ENCODE measurements at places on chromosomes 6 and 20.

DNA sequence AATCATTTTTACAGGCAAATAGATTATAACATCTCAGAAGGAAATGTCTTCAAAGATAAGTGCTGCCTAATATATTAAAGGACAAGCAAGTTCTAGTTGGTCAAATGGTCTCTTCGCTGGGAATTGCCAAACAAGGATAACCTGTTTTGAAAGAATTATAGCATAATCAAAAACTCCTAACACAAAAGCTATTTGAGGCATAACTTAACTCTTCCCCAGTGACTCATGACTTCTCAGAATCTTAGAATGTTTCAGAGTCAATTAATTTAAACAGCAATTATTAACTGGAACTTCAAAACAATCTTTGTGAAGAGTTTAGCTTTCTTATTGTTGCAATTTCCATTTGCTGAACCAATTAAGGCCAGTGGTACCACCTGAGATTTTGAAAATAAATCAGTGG is 126.6 kb downstream of the MTFR2 start:
- DNase-seq, result no peak

- no peak for DNase-seq
These were observed 69.5 kb downstream of the MRAP2 start for GRCh38 chr6:84103029-84103428.

DNA sequence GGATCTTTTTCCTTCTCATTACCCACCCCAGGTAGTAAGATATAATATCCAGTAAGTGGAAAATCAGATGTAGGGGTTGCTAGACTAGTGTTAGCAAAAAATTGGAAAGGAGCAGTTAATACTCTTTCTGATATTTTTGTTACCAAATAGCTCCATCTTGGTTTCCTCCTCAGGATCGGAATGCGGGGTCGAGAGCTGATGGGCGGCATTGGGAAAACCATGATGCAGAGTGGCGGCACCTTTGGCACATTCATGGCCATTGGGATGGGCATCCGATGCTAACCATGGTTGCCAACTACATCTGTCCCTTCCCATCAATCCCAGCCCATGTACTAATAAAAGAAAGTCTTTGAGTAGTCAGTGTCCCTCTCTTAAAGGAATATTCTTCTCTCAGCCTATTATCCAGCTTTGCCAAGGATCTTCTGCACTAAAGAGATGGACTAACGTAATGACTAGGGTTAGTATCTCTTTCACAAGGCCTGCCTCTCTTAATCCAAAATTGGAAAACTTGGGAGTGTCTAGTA is 1.5 kb downstream of the ROMO1 start:
- DNase-seq, result peak; percentile 37

DNA sequence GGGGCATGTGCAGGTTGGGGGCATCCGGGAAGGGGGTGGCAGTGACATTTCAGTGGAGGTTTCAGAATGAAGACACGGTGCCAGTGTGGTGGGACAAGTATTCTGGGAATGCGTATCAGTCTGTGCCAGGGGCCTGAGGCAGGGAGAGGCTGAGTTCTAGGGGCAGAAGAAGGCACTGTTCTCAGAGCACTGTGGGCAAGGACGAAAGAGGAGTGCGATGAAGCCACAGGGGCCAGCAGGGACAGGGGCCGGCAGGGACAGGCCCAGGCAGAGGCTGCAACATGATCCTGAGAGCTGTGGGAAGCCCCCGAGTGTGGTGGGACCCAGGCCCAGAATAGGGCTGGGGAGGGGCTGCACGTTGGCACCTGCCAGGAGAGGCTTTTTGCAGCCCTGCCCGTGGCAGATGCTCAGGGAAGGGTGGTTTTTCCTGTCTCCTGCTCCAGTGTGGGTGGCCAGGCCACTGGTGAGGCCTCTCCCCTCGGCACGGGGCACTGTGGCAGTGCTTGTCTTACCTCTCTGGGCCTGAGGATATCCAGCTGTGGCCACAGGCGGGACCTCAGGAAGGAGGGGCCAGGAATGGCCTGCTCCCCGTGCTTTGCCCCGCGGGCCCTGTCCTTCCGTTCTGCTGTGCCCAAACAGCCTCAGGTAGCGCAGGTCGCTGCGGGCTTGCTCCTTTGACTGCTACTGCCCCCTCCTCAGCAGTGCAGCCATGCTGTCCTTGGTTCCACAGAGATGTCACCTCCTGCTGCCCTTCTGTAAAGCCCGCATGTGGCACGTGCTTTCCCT is 10.0 kb downstream of the ENTPD6 start:
- no peak for DNase-seq

GRCh38 chr20:38229376-38230252 is 30.9 kb downstream of the KIAA1755 start:
- no peak for DNase-seq

- no peak for DNase-seq
These were observed 1.5 kb upstream of the VEGFA start for GRCh38 chr6:43768506-43768860.

DNA sequence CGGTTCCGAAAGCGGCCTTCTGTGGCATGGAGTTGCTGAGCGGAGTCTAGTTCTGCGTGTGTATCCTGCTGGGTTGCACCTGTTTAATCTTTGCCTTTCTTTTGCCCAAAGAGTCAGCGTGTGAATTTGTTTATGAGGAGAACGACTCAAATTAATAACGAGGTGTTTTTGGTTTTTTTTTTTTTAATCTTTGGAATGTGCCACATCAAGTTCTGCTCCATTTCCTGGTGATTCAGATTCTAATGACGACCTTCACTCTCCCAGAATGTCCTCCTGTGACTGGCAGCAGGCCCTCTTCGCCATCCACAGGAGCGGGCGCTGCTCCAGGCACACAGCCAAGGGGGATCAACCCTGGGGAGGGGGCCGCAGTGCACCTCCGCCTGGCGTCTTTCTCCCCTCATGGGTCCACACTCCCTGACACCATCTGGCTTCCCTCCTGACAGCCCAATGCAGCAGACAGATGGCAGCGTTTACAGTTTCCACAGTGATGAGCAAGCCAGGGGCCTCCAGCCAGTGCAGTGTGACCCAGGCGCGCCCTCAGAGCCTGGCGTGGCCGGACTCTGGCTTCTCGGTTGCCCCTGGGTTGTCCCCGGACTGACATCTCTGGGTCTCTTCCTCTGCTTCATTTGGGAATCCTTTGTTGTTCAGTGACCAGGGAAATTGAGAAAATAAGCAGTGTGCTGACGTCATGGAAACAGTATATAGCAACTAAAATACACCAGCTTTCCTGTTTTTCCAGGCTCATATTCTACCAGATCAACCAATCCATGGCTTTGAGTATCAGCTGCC is 27.5 kb upstream of the AFDN start:
- no peak for DNase-seq

GRCh38 chr20:41082306-41082705 is 53.7 kb downstream of the TOP1 start:
- no peak for DNase-seq

DNA sequence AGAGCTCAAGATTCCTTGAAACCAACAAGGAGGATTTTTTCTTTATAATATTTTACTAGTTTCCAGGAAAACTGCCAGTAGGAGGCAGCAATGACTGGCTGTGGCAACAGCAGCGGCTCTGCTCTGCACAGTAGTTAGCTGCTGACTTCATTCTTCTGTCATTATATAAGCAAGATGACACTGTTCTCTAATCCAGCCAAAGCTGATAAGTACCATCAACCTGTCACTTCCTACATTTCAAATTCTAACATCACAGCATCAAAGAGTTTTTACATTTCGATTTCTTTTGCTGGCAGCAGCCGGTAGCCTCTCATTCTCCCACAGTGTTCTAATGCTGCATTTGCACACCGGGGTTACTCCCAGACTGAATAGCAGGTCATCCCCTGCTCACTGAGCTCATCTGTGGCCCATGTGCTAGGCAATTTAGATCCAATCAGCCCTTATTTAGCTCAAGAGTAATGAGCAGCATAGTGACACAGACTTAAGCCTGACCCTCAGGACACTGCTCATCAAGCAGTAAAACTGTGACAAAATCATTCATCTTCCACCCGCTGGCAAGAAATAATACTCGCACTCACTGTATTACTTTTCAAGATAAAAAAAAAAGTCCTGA is 67.8 kb downstream of the MMS22L start:
- no peak for DNase-seq

DNA sequence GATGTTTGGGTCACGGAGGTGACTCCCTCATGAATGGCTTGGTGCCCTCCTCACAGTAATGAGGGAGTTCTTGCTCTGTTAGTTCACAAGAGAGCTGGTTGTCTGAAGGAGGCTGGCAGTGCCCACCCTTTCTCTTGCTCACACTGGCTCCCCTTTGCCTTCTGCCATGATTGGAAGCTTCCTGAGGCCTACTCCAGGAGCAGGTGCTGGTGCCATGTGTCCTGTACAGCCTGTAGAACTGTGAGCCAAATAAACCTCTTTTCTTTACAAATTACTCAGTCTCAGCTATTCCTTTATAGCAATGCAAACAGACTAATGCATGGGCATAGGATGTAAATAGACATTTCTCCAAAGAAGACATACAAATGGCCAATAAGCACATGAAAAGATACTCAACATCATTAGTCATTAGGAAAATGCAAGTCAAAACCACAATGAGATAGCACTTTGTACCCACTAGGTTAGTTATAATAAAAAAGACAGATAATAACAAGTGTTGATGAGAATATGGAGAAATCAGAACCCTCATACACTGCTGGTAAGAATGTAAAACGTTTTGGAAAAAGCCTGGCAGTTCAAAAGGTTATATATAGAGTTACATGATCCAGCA is 17.7 kb downstream of the C20orf203 start:
- DNase-seq, result no peak

DNA sequence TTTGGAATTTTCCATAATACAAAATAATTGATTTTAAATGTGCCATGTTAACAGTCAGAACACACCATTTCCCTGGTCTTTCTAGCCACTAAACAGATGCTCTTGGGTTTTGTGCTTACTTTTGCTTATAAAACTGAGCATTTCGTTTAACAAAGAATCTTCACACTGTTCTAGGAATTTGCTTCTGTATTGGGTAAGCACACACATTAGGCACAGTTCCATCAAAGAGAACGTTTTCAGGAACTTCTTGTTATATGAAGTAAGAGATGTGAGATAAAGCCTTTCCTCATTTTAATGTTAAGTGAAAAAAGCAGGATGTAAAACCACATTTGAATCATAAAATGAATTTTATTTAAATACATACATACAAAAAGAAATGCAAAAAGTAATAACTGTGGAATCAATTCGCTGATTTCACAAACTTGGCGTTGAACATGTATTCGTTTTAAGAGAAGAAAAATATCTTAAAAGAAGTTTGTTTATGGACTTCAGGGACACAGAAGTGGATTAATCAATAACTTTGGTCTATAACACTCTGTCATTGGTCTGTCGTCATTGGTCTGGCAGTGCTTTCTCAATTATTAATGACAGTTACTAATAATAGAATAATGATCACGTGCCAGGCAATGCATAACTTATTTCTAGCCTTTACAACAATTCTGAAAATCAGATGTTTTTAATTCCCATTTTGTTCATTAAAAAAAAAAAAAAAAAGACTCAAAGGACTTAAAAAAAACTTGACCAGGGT is 199.9 kb upstream of the PRDM1 start:
- no peak for DNase-seq

DNA sequence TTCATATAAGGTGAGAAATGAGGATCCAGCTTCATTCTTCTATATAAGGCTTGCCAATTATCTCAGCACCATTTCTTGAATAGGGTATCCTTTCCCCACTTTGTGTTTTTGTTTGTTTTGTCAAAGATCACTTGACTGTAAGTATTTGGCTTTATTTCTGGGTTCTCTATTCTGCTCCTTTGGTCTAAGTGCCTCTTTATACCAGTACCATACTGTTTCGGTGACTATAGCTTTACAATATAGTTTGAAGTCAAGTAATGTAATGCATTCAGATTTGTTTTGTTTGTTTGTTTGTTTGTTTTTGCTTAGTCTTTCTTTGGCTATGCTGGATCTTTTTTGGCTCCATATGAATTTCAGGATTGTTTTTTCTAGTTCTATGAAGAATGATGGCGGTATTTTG is 64.6 kb downstream of the ERMARD start:
- no peak for DNase-seq

- no peak for DNase-seq
These were observed 69.7 kb upstream of the ADTRP start for GRCh38 chr6:11848346-11848651.

- DNase-seq, result peak; percentile 26
These were observed 3.2 kb upstream of the APCDD1L start for GRCh38 chr20:58518387-58518786.

Measured in ureter (tissue), 1 donor.